Activated CD4-positive, alpha-beta T cell treated with anti-CD3 and anti-CD28 coated beads for 4 hours (primary cell): ENCODE measurements at places on chromosomes 16 and 17.

DNA sequence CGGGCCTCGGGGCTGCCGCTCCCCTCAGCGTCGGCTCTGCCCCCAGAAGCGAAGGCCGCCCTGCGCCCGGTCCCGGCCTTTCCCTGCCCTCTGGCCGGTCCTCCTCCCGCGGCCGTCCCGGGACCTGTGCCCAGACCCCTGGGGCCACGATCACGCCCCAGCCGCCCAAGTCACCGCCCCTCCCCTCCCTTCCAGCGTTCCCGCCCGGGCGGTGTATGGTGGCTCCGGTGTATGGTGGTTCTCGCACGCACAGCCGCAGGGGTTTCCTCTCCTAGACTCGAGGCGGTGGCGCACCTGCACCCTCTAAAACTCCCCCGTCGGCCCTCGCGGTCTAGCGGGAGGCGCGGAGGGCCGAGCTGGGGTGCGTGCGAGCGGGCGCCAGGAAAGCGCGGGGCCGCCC lies 10.0 kb downstream of the TIGD7 start:
- DNase-seq, result no peak

DNA sequence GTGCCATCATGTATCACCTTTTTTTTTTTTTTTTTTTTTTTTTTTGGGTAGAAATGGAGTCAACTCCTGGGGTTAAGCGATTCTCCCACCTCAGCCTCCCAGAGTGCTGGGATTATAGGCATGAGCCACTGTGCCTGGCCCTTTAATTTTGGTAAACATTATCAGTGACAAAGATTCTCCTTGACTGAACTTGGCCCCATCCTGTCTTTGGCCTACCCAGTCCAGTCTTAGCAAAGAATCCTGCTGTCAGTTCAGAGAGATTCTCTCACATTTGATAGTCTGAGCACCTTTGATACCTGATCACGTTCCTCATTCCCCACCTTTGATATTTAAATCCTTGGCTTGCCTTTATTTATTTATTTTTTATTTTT lies 11.5 kb downstream of the RAD51C start:
- DNase-seq, result no peak

DNA sequence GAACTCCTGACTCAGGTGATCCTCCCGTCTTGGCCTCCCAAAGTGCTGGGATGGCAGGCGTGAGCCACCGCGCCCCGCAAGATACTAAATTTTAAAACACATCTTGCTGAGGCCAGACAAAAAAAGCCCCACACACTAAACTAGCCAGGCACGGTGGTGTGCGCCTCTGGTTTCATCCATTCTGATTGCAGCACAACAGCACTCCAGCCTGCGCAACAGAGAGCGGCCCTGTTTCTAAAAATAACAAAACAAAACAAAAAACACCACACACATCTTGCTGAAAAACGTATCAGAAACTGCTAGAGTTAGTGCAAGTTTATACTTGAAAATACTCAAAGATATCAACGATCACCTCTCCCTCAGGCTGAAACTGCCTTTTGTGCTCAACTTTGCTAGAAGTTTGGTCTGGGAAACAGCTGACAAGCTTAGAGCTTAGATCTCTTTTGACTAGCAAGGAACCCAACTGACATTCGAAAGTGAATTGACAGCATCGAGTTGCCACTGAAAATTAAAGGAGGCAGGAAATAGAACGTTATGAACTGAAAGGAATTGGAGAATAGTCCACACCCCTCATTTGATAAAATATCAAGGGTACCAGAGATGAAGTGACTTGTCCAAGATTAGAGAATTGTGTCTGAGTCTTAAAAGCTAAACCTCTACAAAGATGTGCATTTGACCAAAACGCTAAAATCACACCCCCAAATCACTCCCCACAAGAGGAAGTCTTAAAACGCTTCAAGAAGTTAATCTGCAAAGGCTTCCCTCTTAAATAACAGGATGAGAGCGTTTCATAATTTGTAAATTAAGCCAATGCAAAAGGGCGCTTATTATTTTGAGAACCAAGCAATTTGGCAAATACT lies 908 bp downstream of the COG4 start:
- DNase-seq, result no peak

DNA sequence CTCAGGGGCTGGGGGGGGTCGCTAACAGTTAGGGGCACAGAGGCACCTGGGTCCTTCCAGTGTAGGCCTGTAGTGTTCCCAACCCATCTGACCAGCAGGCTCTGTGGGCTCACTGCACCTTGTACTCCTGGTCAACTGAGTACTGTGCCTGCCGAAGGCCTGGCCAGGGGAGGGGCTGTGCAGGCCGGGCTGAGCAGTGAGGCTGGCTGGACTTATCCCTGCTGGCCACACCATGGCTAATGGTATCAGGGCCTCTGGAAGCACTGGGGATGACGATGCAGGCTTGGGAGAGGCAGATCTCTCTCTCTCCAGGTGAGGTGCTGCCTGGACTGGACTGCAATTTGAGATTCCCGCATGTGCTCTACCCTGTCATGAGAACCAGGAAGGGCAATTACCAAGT lies 58.9 kb upstream of the SDK2 start:
- no peak for DNase-seq

DNA sequence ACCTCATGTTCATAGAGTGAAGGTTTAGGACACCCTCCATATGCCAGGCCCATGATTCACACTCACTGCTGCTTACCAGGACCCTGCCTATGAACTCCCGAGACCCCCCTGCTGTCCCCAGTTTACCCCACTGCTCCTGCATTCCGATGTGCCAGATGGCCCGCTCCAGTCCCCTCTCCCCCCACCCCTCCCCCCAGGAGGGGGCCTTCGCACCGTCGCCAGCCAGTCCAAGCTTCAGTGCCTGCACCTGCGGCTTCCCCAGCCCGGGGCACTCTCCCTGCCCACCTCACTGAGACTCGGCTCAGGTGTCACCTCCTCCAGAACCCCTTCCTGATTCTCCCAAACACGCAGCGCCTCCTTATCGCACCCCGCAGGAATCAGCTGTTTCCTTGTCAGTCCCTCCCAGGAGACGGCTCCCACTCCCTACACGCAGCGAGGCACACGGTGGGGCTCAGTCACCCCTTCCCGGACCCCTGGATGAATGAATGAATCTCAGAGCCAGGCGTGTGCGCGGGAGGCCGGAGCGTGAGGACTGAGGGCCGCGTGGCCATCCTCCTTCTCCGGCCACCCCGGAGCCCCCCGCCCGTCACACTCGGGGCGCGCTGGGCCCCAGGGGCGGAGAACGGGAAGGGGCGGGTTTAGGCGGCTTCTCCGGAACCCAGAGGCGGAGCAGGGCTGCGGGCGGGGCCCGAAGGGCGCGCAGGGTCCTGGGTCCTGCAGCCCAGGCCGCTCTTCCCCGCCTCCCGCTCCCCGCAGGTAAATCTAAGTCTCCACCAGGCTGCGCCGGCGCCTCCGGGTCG lies 1.6 kb downstream of the MYO1C start:
- peak; percentile 58 for DNase-seq

DNA sequence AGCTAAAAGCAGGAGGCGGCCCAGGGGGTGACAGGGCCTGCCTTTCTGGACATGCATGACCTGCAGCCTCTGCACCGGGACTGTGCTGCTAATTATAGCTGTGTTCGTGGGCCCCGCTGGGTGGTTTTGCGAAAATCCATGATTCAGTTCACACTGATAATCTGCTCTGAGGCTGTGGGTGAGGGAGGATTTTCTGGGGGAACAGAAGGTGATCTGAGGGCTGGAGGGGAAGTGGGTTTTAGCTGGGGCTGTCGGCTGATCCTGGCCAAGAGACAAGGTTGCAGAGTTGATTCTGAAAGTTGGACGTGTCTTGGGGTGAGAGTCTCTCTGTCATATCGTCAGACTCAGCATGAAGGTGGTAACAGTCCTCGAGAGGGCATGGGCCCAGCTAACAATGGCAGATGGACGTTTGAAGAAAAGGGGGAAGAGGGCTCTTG lies 187.5 kb upstream of the ZNF469 start:
- no peak for DNase-seq

DNA sequence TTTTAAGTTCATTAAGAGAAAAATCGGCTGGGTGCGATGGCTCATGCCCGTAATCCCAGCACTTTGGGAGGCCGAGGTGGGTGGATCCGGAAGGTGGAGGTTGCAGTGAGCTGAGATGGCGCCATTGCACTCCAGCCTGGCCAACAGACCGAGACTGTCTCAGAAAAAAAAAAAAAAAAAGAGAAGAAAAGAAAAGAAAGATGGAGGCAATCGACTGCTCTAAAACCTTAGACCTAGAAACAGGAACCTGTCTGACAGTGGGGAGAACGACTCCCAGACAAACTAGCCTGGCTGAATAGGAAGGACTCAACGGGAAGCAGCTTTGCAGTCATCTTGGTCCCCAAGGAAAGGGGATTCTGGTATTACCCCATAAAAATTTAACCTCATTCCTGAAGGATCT lies 13.7 kb downstream of the MRC2 start:
- DNase-seq, result no peak

- no peak for DNase-seq
Measured at GRCh38 chr16:80681436-80681835, 123.0 kb downstream of the CDYL2 start.

DNA sequence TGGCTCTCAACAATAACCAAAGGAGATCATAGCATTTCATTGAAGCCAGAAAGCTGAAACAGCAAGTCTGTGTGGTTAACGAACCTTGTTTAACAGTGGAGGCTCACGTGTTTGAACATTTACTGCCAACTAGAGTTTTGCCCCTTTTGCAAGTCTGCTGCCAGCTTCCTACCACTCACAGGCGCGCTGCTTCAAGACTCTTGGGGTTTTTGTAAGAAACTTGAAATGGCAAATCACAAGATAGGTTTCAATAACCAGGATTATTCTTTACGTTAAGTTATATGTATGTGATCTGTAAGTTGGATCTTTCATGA lies 1.2 kb downstream of the SNTB2 start:
- peak; percentile 22 for DNase-seq

DNA sequence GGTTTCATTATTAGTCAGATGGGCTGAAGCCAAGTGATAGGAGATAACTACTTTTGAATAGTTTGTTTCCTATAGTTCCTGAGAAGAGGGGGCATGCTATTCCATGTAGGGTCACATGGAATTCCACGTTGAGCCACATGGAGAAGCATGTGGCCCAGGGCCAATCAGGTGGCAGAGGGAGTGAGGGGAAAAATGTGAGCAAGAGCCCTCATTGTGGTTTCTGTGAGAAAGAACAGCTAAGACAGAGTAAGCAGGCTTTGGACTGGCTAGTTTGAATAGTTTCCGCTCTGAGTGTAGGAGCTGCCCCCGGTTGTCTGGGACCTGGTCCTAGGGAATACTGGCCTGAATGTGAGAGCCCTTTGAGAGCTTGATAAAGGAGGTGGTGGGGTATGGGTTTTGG lies 69.9 kb upstream of the CNTNAP4 start:
- no peak for DNase-seq

GRCh38 chr16:68344252-68344651 lies 33.4 kb downstream of the PRMT7 start:
- DNase-seq, result no peak

DNA sequence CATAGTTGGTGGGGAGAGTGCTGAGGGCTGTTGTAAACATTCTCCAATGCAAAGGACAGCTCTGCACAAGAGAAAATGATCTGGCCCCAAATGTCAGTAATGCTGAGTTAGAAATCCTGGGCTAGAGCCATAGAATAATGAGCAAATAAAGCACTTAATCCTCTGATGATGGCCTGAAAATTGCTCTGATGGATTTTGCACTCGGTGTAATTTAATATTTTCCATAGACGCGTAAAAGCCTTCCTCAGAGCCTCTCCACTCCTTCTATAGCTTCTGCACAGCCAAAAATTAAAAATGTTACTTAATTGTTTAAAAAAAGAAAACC lies 23.7 kb downstream of the FAM20A start:
- DNase-seq, result no peak

GRCh38 chr16:14449334-14449733 lies 180.7 kb downstream of the PARN start:
- no peak for DNase-seq

GRCh38 chr17:78234261-78234865 lies 2.9 kb downstream of the TMEM235 start:
- DNase-seq, result no peak

DNA sequence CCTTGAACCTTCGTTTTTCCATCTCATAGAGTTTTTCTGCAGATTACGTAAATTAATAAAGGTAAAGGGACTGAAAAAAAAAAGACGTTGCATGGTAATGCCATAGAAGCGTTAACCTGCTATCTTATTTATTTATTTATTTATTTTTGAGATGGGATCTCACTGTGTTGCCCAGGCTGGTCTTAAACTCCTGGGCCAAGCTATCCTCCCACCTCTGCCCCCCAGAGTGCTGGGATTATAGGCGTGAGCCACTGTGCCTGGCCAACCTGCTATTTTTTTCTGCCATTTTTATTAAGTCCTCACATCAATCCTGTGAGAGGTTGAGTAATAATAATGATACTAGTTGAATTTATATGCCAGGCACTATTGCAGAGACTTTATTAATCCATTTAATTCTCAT lies 7.9 kb downstream of the MSI2 start:
- DNase-seq, result no peak

DNA sequence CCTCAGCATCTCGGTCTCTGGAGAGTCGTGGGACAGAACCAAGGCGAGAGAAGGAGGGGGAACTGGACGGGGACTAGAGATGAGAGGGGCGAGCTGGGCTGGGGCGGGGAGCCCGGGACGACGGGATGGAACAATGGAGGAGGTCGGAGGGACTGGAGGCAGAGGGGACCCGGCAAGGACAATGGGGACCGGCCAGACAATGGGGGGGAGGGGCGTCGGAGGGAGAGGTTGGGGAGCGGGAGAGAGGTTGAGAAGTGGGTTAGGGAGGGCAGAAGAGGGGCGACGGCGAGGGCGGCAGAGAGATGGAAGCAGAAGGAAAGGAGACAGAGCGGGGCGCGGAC lies 719 bp downstream of the NGFR start:
- peak; percentile 13 for DNase-seq

- DNase-seq, result peak; percentile 19
Measured at GRCh38 chr16:80656711-80657150, 115.9 kb downstream of the DYNLRB2 start.

DNA sequence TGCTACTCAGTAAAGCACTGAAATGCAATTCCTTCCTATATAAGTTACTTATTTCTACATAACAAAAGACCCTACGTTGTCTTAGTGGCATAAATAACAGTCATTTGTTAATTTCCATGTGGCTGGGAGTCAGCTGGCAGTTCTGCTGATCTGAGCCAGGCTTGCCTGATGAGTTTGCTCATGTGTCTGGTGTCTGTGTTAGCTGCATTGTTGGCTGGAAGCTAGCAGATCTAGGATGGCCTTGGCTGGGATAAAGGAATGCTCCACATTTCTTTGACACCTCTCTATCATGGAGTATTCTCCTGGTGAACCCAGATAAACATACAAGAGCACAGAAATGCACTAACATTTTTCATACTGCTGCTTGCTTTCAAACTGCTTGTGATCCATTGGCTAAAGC lies 264.4 kb upstream of the MON1B start:
- no peak for DNase-seq

GRCh38 chr17:46109603-46110189 lies 83.5 kb downstream of the KANSL1 start:
- DNase-seq, result no peak

GRCh38 chr17:44222112-44222869 lies 2.8 kb upstream of the UBTF start:
- DNase-seq, result peak; percentile 33
